ENCODE measurements at places on chromosomes 4 and X.

DNA sequence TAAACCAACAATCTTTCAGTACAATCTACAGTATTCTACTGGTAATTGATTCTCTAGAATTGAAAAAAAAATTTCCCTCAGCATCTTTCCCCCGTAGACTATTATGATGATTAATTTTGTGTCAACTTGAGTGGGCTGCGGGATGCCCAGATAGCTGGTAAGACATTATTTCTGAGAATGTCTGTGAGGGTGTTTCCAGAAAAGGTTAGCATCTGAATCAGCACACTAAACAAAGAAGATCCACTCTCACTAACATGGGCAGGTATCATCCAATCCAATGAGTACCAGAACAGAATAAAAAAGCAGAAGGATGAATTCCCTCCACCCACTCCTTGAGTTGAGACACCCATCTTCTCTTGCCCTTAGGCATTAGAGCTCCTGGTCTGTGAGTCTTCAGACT is 186.1 kb upstream of the MAB21L2 start:
- no peak for DNase-seq

DNA sequence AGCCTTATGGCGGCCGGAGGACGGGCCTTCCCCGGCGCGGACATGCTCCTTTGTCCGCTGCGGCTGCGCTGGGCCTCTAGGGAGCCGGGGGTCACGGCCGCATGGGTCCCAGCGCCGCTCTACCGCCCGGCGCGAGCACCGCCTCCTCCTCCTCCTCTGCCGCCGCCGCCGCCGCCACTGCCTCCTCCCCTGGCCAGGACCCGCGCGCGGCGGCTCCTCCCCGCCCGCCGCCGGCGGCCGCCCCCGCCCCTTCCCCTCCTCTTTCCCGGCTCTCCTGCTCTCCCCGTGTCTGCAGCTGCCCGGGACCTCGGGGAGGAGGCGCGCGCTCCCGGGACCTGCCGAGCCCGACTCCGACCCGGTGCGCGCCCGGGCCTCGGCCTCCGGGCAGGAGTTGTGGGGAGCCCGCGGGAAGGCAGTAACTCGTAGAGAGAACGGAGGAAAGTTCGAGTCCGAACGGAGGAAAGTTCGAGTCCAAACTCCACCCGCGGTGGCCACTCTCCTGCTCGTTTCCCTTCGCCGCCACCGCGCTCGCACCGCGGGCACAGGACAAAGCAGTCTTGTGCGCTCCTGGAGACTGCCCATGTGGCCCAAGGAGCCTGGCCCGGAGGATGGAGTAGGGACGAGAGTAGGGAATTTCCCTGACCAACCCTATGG is at the start of gene ADGRA3:
Gene ADGRA3, minus strand, starts transcription at position 179 of the 654 bp plus-strand sequence. CDS start 282 bp downstream, outside the sequence.
- peak; percentile 87 for DNase-seq

DNA sequence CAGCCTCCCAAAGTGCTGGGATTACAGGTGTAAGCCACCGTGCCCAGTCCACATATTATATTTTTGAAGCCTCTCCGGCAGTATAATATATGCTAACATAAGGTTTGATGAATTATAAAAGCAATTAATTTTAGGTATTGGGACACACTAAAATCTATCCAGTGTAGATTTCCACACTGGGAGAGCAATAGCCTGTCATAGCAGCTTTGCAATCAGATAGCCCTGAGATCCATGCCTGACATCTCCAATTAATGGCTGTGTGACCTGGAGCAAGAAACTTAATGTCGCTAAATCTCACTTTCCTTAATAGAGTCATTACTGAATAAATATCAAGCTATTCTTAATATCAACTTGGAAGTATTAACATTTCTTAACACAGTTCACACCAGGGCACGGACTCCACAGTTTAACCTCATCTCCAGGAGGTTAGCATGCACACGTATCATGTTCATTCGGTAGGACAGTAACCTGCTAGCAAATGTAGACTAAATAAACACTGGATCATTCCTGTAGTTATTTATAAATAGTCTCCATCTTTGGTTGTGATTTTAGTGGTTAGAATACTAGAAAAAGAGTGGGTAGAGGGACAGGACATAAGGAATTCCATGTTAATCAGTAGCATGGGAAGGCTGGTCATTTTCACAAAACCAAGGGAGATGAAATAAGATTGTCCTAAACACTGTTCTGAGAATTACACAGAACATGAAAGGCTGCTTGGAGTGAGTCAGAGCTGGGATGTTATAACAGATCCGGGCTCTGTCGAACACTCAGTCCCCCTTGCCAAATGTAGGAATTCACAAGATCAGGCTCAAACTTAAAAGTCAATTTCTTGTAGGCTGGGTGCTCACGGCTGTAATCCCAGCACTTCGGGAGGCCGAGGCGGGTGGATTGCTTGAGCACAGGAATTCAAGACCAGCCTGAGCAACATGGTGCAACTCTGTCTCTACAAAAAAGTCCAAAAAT is 254.7 kb downstream of the PALLD start:
- no peak for DNase-seq

GRCh38 chr4:88971536-88971935 is 85.4 kb downstream of the FAM13A start:
- DNase-seq = no peak

GRCh38 chrX:15853586-15854079 is 980 bp downstream of the AP1S2 start:
- DNase-seq = peak; percentile 10

GRCh38 chr4:7107166-7107905 is 39.5 kb upstream of the GRPEL1 start:
- no peak for DNase-seq

DNA sequence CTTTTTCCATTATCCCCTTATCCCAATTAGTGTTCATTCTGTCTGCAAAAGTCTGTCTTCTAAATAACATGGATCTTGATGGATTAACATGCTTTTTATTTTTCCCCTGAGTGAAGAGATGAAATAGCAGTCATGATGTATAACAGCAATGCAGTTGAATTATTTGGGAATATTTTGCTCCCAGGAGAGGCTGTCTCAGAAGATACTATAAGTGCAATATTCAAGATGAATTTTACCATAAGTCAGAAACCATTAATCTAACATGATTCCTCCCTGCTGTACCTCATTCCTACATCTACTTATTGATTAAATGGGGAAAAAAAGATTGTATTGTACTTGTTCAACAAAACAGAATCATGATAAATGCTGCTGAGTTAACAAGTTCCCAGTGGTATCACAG is 233.2 kb upstream of the KCNIP4 start:
- DNase-seq = no peak

GRCh38 chr4:40195182-40196177 is 1.4 kb upstream of the RHOH start:
- DNase-seq = no peak

DNA sequence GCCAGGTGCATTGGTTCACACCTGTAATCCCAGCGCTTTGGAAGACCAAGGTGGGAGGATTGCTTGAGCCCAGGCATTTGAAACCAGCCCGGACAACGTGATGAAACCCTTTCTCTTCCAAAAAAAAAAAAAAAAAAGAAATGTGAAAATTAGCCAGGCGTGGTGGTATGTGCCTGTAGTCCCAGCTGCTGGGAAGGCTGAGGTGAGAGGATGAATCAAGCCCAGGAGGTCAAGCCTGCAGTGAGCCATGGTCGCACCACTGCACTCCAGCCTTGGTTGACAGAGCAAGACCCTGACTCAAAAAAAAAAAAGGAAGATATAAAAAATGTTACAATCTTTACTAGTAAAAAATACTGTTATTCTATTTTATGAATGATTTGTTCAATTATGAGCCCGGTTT is 5.9 kb downstream of the FAM199X start:
- DNase-seq = no peak
